RPMI8226 (cell line): ENCODE measurements at places on chromosomes 6 and 20.

DNA sequence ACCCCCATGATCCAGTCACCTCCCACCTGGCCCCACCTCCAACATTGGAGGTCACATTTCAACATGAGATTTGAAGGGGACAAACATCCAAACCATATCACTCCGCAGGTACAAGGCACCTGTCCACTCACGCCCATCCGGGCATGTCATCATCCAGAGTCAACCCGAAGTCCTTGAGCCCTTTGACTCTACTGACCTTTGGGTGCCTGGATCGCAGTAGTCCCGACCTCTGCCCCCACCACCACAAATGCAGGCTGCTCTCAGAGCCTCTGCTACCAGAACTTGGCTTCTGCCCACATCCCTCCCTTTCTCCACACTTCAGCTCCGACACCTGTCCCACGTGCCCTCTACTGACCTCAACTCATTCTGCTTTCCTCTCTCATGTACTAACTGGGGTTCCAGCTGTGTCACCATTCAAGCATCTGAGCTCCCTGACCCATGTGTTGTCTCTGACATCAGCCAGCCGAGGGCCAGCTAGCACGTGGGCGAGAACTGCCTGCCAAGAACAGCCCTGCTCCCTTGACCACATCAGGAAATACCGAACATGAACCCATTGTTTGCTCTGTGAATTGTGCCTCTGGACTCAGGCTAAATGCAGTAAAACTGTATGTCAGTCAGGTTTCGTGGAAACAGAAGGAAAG lies 498.3 kb upstream of the SULF2 start:
- peak; percentile 51 for DNase-seq

DNA sequence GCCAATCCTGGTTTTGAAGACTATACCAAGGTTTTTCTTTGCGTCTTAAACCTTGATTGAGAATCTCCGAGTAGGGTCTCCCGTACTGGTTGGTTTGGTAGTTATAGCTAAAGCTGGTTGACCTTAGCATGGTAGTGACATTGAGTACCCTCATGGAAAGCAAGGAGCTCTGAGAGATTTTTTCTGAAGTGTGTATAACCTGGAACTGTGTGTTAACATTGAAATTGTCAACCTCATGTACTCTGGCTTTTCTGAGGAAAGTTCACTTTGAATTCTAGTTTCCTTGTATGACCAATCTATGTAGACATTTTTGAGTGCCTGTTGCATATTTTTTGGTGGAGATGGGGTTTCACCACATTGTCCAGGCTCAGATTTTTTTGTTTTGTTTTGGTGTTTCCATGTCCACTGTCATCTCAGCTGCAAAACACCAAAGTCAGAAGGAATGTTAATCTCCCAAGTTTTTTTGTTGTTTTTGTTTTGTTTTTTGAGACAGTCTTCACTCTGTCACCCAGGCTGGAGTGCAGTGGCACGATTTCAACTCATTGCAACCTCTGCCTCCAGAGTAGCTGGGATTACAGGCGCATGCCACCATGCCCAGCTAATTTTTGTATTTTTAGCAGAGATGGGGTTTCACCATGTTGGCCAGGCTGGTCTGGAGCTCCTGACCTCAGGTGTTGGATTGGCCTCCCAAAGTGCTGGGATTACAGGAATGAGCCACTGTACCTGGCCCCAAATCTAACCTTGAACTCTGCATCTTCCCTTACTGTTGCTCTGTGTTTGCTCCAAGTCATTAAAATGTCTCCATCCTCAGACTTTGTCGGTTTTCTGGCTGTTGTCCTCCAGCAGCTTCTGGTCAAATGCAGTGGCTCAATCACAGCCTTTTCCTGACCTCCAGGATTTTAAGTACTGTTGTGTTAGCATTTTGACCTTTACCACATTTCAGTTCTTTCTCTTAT lies 4.3 kb downstream of the RPS12 start:
- DNase-seq = no peak

- DNase-seq = peak; percentile 57
These were observed 24.0 kb upstream of the NPBWR2 start for GRCh38 chr20:64131406-64131805.

- no peak for DNase-seq
These were observed 29.5 kb upstream of the BHLHE23 start for GRCh38 chr20:63036291-63036690.

GRCh38 chr6:26358511-26358981 lies 6.5 kb upstream of the BTN3A2 start:
- peak; percentile 86 for DNase-seq

DNA sequence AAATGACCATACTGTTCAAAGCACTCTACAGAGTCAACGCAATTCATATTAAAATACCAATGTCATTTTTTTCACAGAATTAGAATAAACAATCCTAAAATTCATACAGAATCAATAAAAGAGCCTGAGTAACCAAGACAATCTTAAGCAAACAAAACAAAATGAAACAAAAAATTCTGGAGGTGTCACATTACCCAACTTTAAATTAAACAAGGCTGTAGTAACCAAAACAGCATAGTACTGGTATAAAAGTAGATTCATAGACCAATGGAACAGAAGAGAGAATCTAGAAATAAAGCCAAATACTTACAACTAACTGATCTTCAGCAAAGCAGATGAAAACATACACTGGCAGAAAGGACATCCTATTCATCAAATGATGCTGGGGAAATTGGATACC lies 346.9 kb upstream of the JAG1 start:
- no peak for DNase-seq

- DNase-seq = no peak
These were observed 180.1 kb upstream of the MMS22L start for GRCh38 chr6:97462938-97463598.

- DNase-seq = no peak
These were observed 179.3 kb downstream of the MTFR2 start for GRCh38 chr6:136070815-136071214.

DNA sequence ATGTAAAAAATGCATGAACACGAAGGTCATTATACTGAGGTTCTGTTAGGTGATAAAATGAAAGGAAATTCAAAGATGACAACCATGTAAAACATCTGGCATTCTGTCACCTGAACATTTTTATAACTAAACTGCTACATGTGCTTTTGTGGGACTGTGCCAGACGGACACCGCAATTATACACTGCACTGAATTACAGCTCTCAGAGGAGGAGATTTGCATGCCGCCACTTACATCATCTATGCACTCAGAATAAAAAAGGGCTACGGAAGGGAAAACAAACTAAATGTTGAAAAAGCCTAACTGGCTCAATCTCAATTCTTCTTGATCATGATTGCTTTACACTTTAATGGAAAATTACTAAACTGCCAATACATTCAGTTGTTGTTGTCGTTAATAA lies 614.0 kb upstream of the EYS start:
- DNase-seq = no peak

DNA sequence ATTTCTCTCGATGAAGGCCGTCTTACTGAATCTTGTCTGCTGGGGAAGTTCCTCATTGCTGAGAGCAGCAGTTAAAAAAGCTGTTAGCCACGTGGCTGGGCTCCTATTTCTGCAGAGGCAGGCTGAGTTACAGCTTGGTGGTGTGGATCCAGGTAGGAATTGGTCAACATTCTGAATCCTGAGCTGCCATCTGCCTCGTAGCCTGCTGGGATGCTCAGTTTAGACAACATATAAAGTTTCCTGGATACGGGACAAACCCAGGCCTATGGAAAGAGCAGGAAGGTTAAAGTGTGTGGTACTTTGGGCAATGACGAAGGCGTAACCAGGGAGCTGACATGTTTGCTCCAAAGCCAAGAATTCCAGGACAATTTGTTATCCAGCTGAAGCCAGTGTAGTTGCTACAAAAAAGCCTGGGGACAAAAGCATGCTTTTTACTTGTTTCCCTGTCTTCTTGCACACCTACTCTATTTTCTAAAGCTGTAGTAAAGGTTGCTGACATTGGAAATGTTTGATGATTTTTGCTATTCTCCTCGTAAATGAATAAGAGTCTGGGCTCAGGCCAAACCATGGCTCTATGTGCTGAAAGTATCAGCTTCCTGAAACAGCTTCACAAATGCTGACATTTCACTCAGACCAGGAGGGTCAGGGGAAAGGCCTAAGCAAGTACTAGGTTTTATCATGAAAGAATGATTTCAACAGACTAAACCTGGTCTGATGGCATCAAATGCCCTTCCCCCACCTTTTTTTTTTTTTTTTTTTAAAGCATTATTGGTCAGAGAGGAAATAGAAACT lies 12.4 kb upstream of the MYLK2 start:
- DNase-seq = peak; percentile 93

DNA sequence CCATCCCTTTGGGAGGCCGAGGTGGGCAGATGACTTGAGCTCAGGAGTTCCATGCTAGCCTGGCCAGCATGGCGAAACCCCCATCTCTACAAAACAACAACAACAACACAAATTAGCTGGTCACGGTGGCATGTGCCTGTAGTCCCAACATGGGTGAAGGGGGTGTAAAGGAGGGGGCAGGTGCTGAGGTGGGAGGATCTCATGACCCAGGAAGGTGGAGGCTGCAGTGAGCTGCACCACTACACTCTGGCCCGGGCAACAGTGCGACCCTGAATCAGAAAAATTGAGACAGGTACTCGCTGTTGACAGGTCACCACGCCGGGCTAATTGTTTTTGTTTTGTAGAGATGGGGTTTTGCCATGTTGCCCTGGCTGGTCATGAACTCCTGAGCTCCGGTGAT lies 4.2 kb downstream of the SCAF8 start:
- DNase-seq = no peak

DNA sequence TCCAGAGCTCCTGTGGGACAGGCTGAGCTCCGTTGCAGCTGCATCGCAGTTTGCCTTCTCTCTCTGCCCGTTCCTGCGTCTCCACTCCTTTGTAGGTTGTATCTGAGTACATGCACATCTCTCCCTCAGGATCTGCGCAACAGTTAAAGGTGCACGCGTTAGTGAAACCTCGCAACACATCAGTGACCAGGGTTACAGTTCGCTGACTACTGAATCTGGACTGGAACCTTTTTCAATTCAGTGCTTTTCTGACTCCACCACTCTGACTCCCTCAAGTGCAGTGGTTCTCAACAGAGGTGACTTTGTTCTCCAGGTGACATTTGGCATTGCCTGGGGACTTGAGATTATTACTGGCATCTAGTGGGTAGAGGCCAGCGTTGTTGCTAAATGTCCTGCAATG lies 44.0 kb downstream of the UST start:
- no peak for DNase-seq

DNA sequence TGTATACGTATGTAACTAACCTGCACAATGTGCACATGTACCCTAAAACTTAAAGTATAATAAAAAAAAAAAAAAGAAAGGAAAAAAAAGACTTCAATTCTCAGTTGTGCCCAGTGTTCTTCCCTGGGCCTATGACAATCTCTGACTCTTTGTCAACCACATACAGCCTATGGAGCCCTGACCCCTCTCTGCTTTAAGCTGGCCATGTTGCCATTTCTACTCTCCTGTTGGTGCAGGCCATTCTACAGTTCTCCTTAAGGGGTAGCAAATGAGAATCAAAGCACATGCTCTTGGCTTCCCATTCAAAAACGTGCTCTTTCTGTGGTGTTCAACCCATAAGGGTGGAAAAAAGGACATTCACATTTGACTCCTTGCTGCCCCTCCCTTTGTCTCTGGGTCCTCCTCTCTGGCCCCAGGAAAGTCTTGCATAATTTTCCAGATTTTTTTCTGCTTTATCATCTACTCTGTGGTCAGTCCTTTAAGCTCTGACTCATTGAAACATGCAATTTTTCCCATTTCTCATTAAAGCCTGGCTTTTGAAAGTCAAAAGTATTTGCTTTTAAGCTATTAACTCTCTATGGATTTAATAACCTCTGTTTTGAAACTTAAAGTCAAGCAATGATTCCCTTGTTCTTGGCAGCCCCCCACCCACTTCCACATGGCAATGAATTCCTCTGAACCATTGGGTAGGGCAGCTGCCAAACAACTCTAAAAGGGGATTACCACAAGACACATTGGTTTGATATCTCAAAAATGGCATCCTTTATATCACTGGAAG lies 208.6 kb upstream of the MCHR2 start:
- no peak for DNase-seq

DNA sequence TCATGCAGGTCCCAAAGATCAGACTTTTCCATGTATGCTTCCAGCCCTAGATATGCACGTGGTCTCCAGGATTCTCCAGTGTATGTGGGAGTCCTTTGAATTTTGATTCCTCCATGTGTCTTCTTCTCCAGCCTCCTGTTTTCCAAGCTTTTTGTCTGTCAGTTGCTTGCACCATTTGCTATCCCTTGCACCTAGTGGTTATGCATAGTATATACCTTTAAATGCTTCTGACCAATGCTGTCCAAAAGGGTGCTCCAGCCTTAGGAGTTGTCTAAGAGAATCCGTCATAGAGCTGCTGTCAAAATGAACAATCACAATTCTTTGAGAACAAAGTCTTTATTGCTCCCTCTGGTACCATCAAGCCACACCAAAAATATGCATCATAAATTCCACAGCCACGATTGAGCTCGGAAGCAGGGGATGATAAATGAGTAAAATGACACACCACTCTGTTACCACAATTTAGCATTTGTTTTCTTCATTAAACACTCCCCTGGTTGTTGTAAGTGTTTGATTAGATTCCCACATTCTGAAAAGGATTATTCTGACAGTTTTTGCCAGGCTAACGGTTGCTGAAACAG lies 706.2 kb upstream of the GJE1 start:
- DNase-seq = no peak

DNA sequence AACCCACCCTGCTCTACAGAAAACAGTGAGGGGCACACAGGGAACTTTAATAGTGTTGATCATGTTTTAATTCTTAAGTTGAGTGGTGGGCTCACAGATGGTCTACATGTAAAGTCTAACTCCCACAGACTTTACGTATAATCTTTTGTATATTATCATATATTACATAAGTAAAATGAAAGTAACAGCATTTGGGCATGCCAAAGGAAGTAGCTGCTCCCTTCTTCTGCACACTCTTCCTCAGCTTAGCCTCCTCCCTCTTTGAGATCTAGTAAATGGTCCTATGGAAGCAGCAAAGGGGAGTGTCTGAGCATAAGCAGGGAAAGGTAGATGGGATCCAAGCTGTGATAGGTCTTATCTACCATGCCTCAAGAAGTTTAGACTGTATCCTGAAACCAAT lies 11.2 kb downstream of the MED20 start:
- DNase-seq = no peak

- no peak for DNase-seq
These were observed 13.7 kb upstream of the RTF2 start for GRCh38 chr20:56454754-56455153.
